Mucosa of descending colon (tissue), 3 donors: ENCODE measurements at places on chromosomes 13 and 19. TPM values are rescaled to one million over a fixed set of nuclear protein-coding genes. Genes with fewer than 3 reads are reported as not detected.

WIZ gene
- 26.7 TPM for total RNA-seq

ZNF99 gene
- not detected for total RNA-seq

ZNF835 gene
- total RNA-seq: 0.72 TPM

DNA sequence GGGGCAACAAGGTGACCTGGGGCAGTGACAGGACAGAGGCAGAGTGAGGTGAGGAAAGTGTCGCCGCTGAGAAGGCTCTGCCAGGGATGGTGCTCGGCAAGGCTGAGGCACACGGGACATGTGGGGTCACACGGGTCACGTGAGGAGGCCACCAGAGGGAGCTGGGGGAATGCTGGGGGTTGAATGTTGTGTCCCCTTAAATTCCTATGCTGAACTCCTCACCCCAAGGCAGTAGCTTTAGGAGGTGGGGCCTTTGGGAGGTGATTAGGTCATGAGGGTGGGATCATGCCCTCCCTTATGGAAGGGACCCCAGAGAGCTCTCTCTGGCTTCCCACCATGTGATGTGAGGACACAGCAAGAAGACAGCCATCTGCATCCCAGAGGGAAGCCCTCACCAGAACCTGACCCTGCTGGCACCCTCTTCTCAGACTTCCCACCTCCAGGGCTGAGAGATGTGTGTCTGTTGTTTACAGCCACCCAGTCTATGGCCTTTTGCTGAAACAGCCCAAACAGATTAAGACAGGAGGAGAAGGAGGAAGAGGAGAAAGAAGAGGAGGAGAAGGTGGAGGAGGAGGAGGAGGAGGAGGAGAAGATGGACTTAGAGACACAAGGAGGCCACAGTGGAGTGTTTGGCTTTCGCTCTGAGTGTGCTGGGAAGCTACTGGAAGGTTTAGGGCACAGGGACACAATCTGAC, 35.4 kb downstream of the RFX2 start:
- no peak for DNase-seq

DNA sequence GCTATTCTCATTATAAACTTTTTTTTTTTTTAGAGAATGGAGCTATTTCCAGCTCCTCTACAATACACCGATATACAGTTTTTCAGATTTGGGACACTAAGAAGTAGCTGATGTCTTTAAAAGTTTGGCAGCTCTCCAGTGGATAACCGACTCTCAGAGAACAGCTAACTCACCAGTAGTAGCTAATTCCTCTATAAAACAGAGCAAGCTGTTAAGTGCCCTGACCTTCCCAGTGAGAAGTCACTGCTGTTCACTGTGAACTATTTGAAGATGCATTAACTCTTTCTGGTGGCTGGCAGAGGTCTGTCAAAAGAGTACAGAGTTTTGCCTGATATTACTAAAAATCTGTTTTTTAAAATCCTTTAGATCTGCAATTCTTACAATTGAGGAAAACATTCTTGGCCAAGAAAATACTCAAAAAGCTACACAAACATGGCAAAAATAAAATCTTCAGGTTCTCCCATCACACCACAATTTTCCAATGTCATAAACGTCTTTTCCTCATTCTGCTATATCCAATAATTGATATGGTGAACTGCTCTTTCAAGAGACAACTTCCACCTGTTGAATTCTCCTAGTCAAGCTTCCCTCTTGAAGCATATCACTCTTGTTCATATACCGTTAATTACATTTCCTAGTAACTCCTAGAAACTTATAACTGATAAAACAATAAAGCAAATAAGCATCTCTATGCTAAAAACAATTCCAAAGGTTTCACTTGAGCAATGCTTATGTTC, 44.2 kb downstream of the TBC1D4 start:
- DNase-seq: no peak

DNA sequence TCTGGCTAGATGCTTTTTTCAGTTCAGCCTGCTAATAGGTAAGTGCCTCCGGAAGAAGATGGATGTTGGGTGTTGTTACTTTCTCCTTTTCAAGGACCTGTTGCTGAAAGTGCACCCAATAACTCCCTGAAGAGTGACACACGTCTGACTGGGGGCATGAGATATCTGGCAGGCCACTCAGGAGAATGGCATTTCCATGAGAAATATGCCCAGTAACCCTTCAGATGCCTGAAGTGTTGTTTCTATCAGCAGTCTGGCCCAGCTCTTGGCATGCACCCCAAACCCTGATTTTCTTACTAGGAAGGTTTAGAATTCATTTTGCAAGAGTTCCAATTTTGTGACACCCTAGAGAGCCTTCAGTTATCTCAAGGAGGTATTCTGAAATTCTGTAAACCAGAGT, 71.5 kb downstream of the ARHGAP35 start:
- DNase-seq: no peak

GRCh38 chr13:40120288-40120687, 464.8 kb downstream of the COG6 start:
- no peak for DNase-seq

DNA sequence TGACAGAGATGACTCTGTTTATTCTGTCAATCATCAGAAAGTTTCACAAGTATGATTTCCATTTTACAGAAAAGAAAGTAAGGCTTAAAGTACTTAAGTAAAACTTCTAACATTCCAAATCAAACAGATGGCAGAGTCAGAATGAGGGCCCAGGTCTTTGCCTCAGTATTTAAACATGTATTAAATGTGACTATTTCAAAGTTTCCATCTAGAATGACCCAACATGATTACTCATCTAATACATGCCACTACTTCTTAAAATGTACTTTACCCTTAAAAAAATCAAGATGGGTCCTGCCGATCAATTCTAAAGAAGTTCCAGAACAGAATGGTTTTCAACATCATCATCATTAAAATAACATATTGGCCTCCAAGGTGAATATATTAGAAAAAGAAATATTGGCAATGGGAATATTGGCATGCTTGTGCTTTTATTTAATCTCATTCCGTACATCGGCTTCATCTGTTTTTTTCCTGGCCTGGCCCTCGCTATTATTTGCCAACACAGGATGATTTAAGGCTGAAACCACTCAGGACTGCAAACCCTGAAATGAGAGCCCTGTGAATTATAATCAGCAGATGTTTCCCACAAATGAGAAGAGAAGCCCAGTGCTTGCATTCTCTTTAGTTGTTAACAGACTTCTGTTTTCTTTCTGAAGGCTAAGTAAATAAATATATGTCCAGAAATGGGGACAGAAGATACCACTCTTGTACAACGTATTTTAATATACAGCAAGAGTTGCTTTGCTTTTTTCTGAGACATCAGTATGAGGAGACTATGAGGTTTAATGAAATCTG, 340.0 kb downstream of the DNAJC15 start:
- no peak for DNase-seq

- DNase-seq: no peak
Measured at GRCh38 chr13:23267571-23267970, 86.8 kb downstream of the SGCG start.

DNA sequence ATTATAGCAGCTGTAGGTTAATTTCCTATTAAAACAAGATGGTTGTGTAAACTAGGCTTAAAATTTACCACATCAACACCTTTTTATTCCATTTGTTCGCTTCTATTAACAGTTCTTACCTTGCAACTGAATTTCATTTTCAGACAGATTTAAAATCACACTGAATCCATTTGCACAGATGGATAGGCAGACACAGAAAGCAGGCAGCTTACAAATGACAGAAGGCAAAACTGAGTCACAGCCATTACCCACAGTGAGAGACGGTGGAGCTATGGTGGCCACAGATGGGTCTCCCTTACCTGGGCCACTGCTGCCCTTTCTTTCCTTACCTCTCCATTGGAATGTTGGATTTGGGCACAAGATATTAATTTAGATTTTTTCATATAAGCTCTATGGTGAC, 1567.8 kb upstream of the SLC10A2 start:
- DNase-seq: no peak
